ENCODE measurements at places on chromosomes 1 and 21.

DNA sequence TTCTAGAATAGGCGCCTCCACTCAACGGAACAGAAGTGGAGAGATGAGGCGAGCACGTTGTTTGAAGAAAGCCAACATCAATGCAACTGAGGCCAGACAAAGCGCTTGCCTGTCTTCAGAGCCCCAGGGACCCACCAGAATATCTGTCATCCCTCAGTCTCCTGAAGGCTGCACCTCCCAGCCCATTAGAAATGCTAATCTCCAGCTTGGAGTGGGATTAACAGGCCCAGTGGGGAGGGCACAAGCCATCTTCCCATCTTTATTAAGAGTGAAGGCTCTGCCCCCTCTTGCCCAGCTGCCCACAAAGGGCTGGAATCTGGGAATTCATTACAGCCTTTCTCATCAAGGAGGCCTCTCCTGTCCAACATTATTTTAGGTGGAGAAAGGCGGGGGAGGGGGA is 16.8 kb upstream of the CNTN2 start:
- DNase-seq: no peak

DNA sequence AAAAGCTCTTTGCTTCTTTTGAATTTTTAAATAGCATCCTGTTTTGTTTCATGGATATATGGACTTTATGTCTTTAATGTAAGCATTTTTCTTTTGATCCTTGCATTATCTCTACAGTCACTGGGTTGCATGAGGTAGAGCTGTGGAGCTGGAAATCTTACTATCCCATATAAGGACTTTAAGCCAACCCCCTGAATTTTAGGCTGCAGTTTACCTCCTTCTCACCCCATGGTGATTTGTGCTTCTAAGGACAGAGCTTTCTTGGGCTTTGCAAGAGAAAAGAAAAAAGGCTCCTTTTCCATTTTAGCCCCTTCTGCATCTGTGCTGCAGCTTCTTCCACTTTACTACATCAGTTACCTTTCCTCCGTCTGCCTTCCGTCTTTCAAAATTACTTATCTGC is 373.8 kb downstream of the HHAT start:
- no peak for DNase-seq

DNA sequence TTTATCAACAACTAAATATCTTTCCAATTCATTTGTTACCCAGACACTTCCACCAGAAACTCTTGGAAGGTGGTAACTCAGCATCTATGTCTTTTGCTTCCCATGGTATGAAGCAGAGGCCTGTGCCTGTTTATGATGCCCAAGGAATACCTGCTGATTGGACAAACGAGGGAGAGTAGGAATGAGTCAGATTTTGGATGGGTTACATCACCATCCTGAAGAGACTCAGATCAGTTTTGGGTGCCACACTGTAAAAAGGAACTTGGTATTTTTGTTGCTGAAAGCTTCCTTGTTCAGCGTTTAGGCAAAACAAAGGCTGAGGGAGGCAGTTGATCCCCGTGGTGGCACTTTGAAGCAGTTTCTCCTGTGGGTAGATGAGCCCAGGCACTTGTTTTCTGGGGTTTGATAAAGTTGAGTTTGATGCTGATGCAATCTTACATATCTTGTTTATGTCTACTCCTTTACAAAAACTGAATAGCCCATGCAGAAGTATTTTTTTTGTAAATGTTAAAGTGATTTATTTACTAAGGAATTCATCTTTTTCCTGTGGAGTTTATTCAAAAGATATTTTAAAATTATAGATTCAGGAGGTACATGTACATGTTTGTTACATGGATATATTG is 26.7 kb upstream of the CYP4X1 start:
- DNase-seq: no peak

DNA sequence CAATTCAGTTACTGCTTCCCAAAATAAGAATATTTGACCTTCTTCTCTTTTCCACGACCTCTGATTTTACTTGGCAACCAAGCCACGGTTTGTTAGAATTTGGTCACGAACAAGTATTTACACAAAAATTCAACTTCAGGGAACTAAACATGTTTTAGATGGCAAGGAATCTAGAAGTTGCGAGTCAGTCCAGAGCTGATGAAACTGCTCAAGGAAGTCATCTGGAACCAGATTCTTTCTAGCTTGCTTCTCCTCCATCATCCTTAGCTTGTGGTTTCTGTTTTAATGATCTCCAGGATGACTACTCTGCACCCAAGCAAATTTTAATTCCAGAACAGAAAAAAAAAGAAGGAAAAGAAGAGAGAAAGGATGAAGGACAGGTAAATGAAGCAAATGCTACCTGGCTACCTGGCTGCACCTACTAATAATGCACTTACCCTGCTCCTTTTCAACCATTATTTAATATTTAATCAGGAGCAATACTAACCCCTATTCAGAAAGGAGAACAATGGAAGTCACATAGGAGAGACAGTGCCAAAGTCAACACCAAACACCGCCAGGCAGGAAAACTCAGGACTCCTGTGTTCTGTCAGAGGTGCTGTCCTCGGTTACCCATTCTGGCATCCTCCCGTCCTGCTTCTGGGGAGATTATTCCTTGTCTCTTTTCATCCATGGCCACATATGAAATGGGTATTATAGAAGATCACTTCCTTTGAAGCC is 54.2 kb upstream of the RGS7 start:
- no peak for DNase-seq

- DNase-seq: no peak
Observed at GRCh38 chr1:70586046-70586445, 175.0 kb downstream of the CTH start.

DNA sequence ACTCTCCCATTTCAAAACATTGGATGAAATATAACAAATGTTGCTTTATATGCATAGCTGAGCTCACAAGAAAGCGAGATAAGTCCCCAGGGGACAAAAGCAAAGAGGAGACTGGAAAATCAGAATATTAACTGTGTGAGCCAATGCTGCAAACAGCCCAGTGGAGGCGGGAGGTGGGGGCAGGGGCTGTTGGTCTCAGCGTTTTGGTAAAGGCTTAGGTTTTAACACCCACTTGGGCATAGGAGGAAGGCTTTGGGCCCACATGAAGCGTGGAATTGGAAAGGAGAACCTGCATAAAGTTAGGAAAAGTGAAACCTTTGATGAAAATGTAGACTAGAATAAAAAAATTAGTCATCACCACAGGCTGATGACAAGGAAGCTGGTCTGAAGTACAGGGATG is 30.2 kb upstream of the SMIM12 start:
- DNase-seq: no peak

DNA sequence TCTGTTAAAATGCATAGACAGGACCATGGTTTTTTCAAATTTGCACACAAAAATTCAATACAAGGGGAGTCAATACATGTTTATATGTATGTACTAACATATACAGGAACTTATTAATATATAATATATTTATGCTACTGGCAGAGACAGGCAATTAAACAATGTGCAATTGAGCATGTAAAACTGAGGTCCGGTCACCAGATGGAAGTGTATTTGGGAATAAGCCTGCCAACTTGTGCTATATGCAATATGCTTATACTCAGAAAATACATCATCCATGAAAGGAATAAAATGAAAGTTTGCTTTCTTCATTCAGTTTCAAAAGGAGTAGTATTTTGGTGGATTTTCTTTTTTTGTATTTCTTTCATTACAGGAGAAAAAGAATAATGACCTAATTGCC is 640.2 kb upstream of the CXADR start:
- no peak for DNase-seq

DNA sequence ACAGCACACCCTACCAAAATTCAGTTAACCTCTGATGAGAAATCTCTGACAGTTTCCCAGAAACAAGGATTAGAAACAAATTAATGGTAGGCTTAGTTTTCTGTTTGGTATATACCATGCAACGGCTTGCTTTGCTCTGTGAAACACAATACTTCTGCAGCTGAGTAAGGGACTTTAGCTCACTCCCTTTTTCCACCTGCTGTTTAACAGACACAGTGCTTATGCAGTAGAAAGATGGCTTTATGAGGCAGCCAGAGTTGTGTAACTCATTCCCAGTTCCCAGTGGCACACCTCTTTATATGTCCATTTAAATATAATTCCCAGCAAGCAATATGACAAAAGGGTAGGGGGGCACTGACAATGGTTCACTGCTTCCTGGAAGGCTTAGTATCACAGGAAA is 124.0 kb downstream of the PIGK start:
- DNase-seq: no peak

DNA sequence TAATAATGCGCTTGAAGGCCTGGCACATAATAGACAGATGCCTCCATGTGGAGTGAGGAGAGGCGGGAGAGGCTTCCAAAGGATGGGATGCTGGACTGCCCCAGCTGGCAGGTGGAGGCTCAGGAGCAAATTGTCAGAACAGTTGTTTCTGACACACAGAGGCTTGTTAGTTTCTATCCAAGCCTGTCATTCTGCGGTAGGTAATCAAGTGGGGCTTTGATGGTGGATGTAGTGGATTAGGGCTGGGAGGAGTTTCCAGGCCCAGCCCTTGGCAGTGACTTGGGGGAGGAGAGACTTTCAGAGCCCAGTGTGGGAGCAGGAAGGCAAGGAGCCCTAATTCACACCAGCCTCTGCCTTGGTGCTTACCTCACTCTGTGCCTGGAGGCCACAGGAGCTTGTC is 44.1 kb downstream of the FOXD2 start:
- no peak for DNase-seq

DNA sequence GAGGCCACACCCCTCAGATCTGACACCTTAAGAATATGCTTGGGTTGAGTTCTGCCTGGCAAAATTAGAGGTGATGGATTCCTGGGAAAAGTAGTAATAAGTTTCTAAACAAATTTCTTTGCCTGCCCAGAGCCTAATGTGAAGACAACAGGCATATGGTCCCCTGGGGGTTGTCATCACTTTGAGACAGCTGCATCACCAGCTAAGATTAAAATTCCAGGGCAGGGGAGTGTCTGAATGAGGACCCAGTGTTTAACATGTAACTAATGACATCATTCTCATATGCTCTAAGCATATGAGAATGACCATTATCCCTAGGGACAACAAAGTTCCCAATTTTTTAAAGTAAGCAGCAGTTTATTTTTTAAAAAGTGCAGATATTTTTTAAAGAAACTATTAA is 432.2 kb downstream of the PCP4 start:
- no peak for DNase-seq
